ENCODE measurements at places on chromosomes 4 and X.

- H3K4me3 ChIP-seq: no peak overlapping the region
- no peaks in the 10 kb centered on the region for H3K4me1 ChIP-seq
- H3K36me3 ChIP-seq: no peaks in the 10 kb centered on the region
- H3K27ac ChIP-seq: no peak overlapping the region
- no peaks in the 10 kb centered on the region for H3K27me3 ChIP-seq
Measured at GRCh38 chr4:67198727-67199126, 346.6 kb downstream of the CENPC start.

DNA sequence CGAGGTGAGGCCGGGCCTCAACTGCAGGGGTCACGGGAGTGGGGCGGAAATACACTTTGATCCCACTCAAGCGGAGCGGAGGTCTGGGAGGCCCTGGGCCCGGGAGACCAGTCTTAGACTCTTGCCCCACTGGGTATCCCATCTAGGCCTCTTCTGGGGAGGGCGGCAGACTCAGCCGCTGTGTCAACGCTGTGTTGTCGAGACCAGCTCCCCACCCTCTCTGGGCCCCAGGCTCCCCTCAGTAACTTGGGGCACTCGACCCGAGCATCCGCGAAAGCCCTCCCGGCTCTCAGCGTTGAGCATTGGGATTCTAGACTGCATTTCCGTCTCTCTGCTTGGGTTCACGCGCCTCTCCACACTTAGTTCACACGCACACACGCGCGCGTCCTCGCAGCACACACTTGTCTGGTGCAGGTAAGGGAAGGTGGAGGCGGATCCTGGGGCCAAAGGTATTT lies 1.7 kb downstream of the NKX3-2 start:
- peaks cover 87% of the 10 kb centered on the region for H3K27me3 ChIP-seq
- no peak overlapping the region for H3K4me3 ChIP-seq
- no peak overlapping the region for H3K27ac ChIP-seq

DNA sequence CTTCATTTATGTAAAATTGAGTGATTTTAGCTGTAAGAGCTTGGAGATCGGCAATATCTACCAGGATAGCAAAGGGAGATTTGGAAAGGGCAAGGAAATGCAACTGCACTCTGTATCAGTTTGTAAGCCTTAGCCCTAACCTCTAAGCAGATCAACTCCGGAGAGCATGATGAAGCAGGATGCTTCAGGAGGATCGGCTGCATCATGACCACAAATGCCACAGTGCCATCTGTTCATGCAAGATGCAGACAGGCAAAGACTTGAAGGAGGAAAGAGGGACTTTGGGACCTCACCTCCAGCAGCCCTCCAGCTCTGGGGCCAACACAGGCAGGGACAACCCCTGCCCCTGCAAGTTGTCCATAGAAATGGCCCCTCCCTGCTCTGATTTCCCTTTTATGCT lies 377.6 kb upstream of the GATB start:
- no peak overlapping the region for H3K4me3 ChIP-seq
- no peak overlapping the region for H3K27ac ChIP-seq
- no peaks in the 10 kb centered on the region for H3K27me3 ChIP-seq
- no peaks in the 10 kb centered on the region for H3K36me3 ChIP-seq
- DNase-seq: peak; percentile 15
- H3K4me1 ChIP-seq: peaks cover 14% of the 10 kb centered on the region

GRCh38 chr4:20251796-20252655 lies at the start of gene SLIT2:
Gene SLIT2, plus strand, starts transcription at chr4:20251905. Its CDS starts 1,911 bp downstream, at chr4:20253816.
- DNase-seq: no peak
- H3K4me1 ChIP-seq: peaks cover 10% of the 10 kb centered on the region
- no peaks in the 10 kb centered on the region for H3K36me3 ChIP-seq
- peak within 1 kb of the TSS; percentile 48 for H3K4me3 ChIP-seq
- H3K27me3 ChIP-seq: peaks cover 36% of the 10 kb centered on the region
- H3K27ac ChIP-seq: no peak within 1 kb of the TSS

- peak within 1 kb of the TSS; percentile 59 for H3K4me3 ChIP-seq
- no peaks in the 10 kb centered on the region for H3K4me1 ChIP-seq
- peak within 1 kb of the TSS; percentile 73 for H3K27ac ChIP-seq
Measured at GRCh38 chrX:154436983-154437752, at the start of gene GDI1. Gene GDI1, plus strand, starts transcription at chrX:154437154. Its CDS starts 101 bp downstream, at chrX:154437255.

DNA sequence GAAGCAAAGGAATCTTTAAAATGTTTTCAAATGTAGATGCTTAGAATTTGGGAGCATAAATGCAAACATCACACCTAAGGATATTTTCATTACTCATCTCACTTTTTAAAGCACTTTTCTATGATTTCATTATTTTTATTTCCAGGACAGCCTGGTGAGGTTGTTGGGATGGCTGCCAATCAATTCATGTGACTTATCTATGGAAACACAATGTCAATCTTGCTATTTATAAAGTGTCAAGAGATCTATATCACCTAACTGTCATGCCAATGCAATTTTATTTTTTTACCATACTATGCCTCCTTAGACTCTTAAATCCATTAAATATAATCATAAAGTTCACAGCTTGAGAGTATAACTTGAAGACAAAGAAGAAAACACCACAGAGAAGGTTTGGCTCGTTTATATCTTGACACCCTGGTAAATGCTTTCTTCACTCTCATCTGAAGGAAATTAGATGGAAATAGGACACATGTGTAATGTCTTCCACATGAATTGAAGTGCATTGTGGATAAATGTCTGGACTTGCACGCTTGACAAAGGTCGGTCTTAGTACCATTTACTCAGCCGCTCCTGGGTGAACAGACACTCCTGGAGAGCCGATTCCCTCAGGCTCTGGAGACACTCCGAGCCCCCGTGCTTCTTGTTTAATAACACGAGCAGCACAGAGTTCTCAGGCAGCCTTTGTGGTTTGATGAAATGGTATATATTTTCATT lies 425.7 kb upstream of the FAT1 start:
- H3K27ac ChIP-seq: no peak overlapping the region
- no peaks in the 10 kb centered on the region for H3K4me1 ChIP-seq
- H3K27me3 ChIP-seq: no peaks in the 10 kb centered on the region

GRCh38 chrX:53073115-53073586 lies 9.0 kb upstream of the TSPYL2 start:
- no peaks in the 10 kb centered on the region for H3K27me3 ChIP-seq
- H3K4me3 ChIP-seq: no peak overlapping the region
- H3K27ac ChIP-seq: no peak overlapping the region
- no peaks in the 10 kb centered on the region for H3K36me3 ChIP-seq
- H3K4me1 ChIP-seq: peaks cover 9% of the 10 kb centered on the region
- DNase-seq: no peak

GRCh38 chr4:85358831-85359230 lies 116.1 kb upstream of the ARHGAP24 start:
- no peaks in the 10 kb centered on the region for H3K27me3 ChIP-seq
- no peak overlapping the region for H3K4me3 ChIP-seq
- no peak for DNase-seq
- no peaks in the 10 kb centered on the region for H3K36me3 ChIP-seq
- no peaks in the 10 kb centered on the region for H3K4me1 ChIP-seq

GRCh38 chr4:7590189-7590588 lies 155.5 kb upstream of the PSAPL1 start:
- H3K27me3 ChIP-seq: no peaks in the 10 kb centered on the region
- H3K36me3 ChIP-seq: no peaks in the 10 kb centered on the region
- H3K4me3 ChIP-seq: no peak overlapping the region
- H3K27ac ChIP-seq: no peak overlapping the region
- no peaks in the 10 kb centered on the region for H3K4me1 ChIP-seq

DNA sequence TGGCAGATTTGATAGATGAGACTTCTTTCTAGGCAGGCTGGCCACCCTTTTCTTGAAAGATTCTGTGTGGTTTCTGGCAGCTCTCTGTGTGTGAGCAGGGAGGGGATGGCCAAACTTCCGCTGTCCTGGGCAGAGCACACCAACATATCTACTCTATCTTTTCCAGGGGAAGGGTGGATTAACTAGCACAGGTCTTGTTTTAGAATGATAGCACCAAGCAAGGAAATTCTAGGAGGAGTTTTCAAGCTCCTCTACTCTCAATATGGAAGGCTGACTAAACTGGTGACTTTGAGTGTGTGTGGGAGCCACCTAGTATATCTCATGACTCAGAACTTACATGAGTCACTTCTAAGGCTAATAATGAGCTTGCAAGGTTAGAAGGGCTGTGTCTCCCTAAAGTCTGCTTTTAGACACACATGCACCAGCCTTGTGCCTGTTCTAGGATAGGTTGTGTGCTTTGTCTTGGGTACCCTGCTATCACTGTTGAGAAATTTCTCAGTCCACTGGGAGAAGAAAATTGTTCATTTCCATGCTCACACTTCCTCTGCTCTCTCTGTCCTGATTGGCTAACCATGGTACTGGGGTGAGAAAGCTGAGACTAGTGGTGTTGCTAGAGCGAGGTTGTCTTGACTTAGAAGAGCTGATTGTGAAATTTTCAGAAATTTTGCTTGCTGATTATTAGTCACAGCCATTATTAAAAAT lies 72.9 kb downstream of the YIPF6 start:
- no peak for DNase-seq
- no peaks in the 10 kb centered on the region for H3K36me3 ChIP-seq
- H3K27ac ChIP-seq: no peak overlapping the region

- no peak for DNase-seq
- H3K36me3 ChIP-seq: no peaks in the 10 kb centered on the region
- no peak overlapping the region for H3K27ac ChIP-seq
- no peak overlapping the region for H3K4me3 ChIP-seq
- no peaks in the 10 kb centered on the region for H3K27me3 ChIP-seq
Measured at GRCh38 chrX:30620125-30620524, 33.1 kb upstream of the GK start.

- H3K4me1 ChIP-seq: no peaks in the 10 kb centered on the region
- no peaks in the 10 kb centered on the region for H3K36me3 ChIP-seq
- no peak overlapping the region for H3K4me3 ChIP-seq
- DNase-seq: no peak
Measured at GRCh38 chr4:169030562-169030982, 20.5 kb upstream of the CBR4 start.

DNA sequence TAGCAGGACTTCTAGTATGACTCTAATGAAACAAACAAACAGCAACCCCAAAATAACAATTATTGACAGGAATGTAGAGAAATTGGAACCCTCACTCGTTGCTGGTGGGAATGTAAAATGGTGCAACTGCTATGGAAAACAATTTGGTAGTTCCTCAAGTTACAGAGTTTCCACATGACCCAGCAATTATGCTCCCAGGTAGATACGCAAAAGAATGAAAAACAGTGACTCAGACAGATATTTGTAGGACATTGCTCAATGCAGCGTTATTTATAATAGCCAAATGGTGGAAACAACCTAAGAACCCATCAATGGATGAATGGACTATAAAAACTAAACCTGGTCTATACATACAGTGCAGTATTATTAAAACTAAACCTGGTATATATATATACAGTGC lies 646.1 kb upstream of the FRG1 start:
- no peak for DNase-seq
- H3K4me3 ChIP-seq: no peak overlapping the region
- H3K27ac ChIP-seq: no peak overlapping the region
- H3K4me1 ChIP-seq: no peaks in the 10 kb centered on the region
- no peaks in the 10 kb centered on the region for H3K36me3 ChIP-seq
- no peaks in the 10 kb centered on the region for H3K27me3 ChIP-seq

- H3K27ac ChIP-seq: no peak overlapping the region
- no peaks in the 10 kb centered on the region for H3K27me3 ChIP-seq
- no peak for DNase-seq
- no peaks in the 10 kb centered on the region for H3K4me1 ChIP-seq
Measured at GRCh38 chr4:62531264-62531663, 1331.1 kb downstream of the ADGRL3 start.

GRCh38 chr4:176191974-176192373 lies 3.4 kb downstream of the SPATA4 start:
- H3K27ac ChIP-seq: no peak overlapping the region
- H3K4me3 ChIP-seq: no peak overlapping the region
- DNase-seq: no peak
- H3K4me1 ChIP-seq: peaks cover 8% of the 10 kb centered on the region

Measured in T-cell (primary cell).